ENCODE measurements at places on chromosomes 13 and 19. TPM values are rescaled to one million over a fixed set of nuclear protein-coding genes. Genes with fewer than 3 reads are reported as not detected.

OBI1 gene
- total RNA-seq: 10.7 TPM

TNFSF13B gene
- total RNA-seq: 8.2 TPM

ACP7 gene
- 11.4 TPM for total RNA-seq

PSG2 gene
- total RNA-seq: 0.73 TPM

ZNF442 gene
- 2.4 TPM for total RNA-seq

KIR3DL2 gene
- not detected for total RNA-seq

IFI30 gene
- total RNA-seq: 21.5 TPM

SHC2 gene
- 2.4 TPM for total RNA-seq

CDX2 gene
- total RNA-seq: not detected

GRIK5 gene
- 3.2 TPM for total RNA-seq

KLK4 gene
- not detected for total RNA-seq

CBY2 gene
- not detected for total RNA-seq

UPK1A gene
- 0.10 TPM for total RNA-seq

ZNF285 gene
- 3.8 TPM for total RNA-seq

OSCAR gene
- 0.63 TPM for total RNA-seq

PTH2 gene
- total RNA-seq: not detected

APLP1 gene
- total RNA-seq: 28.9 TPM

U2AF2 gene
- total RNA-seq: 111 TPM

PLK5 gene
- not detected for total RNA-seq

PSPN gene
- 1.9 TPM for total RNA-seq

ZNF556 gene
- 0.07 TPM for total RNA-seq

SRRM5 gene
- 0.03 TPM for total RNA-seq

CBARP gene
- 7.7 TPM for total RNA-seq

ANGPTL4 gene
- 32.2 TPM for total RNA-seq

OR10H1 gene
- not detected for total RNA-seq

MATK gene
- not detected for total RNA-seq

MYO16 gene
- total RNA-seq: not detected

ERICH4 gene
- total RNA-seq: not detected

ZFR2 gene
- total RNA-seq: not detected

APOC4 gene
- total RNA-seq: not detected

GNG8 gene
- total RNA-seq: not detected

Measured in smooth muscle cell of the pulmonary artery (primary cell).